ENCODE measurements at places on chromosomes 7 and 10.

- no peak for DNase-seq
These were observed 49.6 kb downstream of the LAMB1 start for GRCh38 chr7:107953265-107953923.

DNA sequence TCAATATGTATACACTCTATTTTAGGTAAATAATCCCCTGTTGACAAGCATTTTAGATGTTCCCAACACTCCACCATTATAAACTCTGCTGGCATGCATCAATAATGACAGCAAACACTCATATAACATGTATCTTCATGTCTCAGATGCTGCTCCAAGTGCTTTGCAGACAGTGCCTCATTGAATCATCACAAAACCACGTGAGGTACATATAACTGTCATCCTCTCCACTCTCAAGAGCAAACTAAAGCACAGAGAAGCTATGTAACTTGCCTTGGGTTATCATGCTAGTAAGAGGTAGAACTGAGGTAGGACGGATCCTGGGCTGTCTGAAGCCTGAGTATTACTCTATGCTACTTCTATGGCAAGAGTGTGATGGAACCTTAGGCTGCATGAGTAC lies 72.5 kb upstream of the GSDME start:
- no peak for DNase-seq

GRCh38 chr10:70475661-70476060 lies 2.9 kb upstream of the PALD1 start:
- no peak for DNase-seq

DNA sequence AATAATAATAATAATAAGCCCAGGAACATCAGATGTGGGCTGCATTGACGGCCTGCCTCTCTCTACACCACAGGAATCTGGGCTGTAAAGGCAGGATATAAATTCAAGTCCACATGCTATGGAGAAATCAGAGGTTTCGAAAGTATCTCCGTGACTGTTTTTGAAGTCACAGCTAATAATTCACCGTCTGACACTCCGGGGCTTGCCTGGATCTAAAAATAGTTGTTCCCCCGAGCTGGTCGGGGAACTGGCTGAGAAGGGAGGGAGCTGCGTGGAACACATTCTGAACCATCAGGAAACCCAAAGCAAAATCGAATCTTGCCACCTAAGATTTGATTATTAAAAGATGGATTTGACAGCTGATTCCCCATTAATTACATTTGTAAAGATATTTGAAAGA lies 35.4 kb downstream of the KLF6 start:
- DNase-seq, result peak; percentile 5

GRCh38 chr7:105831302-105831620 lies 45.1 kb downstream of the ATXN7L1 start:
- no peak for DNase-seq

DNA sequence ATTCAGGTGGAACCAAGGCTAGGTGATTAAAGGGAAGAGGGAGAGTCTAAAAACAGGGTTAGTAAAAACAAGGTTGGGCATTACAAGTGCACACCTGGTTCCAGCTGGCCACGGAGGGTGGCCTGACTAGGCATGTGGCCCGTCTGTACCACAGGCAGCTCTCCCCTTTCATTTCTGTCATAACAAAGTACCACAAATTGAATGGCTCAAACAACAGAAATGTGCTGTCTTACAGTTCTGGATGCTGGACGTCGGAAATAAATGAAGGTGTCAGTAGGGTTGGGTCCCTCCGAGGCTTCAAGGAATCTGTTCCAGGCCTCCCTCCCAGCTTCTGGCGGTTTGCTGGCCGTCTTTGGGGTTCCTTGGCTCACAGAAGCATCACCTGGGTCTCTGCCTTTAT lies 13.4 kb upstream of the WDR86 start:
- DNase-seq, result no peak

DNA sequence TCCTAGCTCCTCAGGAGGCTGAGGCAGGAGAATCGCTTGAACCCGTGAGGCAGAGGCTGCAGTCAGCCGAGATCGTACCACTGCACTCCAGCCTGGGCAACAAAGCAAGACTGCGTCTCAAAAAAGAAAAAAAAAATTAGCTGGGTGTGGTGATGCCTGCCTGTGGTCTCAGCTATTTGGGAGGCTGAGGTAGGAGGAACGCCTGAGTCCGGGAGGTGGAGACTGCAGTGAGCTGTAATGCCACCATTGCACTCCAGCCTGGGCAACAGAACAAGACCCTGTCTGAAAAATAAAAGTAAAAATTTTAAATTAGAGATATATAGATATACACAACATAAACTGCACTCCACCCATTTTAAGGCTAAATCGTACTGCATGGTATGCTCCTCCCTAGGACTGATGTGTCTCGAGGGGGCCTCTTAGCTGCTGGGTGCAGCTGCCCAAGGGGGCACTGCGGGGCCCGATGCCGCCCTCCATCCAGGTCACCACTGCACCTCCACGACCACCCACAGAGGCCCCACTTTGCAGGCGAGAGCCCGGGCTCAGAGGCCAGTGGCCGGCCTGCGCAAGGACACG lies 40.9 kb upstream of the FOXK1 start:
- no peak for DNase-seq

DNA sequence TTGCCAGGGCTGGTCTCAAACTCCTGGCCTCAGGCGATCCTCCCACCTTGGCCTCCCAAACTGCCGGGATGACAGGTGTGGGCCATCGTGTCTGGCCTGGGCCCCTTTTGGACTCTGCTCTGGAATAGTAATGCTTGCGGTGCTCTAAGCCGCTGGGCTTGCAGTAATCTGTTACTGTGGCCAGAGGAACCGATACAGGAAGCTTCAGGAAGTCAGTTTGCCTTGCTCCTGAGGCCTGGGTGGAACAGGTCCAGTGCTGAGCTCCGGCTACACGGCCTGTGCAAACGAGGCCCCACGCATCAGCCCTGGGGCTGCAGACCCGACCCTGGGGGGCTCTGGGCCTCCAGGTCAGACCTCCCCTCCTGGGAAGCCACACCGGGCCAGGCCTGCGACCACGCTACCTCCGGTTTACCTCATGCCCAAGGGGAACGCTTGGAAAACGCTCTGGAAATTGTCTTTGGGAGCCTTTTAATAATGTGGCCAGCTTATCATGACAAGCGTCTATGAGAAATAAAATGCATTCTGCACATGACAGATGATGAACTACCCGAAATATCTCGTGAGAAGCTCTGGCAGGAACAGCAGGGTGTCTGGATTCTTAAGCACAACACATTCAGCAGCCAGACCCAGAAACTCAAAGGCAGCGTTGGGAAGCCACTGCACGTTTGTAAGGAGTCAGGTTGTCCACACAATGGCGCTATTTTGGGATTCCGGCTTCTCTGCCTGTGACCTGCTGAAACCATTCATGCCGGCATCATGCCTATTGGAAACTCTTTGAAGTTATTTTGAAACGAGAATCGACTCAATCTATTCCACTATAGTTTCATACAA lies 10.1 kb upstream of the ADAP1 start:
- no peak for DNase-seq

DNA sequence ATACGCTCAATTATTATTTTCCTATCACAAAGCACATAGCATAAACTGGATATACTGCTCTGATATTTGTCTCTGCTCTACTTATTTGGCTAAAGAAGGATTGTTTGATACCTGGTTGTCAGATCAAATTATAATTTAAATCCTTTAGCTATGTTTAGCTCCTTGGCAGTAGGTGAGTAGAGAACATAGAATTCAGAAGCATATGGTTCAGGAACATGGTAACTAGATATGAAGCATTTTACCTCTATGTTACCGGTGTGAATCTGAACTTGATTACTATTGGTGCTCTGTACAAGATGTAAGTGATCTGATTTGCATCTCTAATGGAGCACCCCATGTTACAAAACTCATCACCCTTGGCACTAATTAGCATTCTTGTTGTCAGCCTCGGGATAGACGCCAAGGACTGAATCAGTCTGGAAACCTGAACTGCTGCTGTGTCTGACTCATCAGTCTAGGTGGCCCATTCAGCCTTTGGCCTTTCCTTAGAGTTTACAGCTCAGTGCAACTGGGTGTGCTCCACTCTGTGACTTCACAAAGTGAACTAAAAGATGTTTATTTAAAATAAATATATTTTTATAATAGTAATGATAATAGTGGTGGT lies 12.3 kb upstream of the MYPN start:
- DNase-seq, result no peak

- DNase-seq, result no peak
These were observed 62.4 kb downstream of the INHBA start for GRCh38 chr7:41640487-41640886.

- peak; percentile 30 for DNase-seq
These were observed 242.8 kb upstream of the PPP2R2D start for GRCh38 chr10:131657985-131658330.

GRCh38 chr10:44383749-44384600 lies 922 bp downstream of the CXCL12 start:
- DNase-seq, result peak; percentile 41

DNA sequence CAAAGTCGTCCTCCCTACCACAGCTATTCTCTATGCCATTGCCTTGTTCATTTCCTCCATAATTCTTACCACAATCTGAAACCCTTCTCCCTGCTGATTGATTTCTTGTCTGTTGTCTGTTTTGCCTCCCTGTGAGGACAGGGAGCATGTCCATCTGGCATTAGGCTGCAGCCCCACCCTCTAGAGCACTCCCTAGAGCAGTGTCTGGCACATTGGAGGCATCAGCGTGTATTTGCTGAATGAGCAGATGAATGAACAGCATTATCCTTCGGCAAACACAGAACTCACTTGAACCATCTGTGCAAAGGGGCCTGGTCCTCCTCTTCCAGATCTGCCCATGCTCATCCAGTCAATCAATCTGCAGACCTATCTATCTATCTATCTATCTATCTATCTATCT lies 5.1 kb upstream of the DMBT1 start:
- no peak for DNase-seq

- DNase-seq, result no peak
These were observed 51.9 kb downstream of the DENND11 start for GRCh38 chr7:141649865-141650634.

GRCh38 chr7:81887098-81888090 lies 117.5 kb upstream of the HGF start:
- no peak for DNase-seq

DNA sequence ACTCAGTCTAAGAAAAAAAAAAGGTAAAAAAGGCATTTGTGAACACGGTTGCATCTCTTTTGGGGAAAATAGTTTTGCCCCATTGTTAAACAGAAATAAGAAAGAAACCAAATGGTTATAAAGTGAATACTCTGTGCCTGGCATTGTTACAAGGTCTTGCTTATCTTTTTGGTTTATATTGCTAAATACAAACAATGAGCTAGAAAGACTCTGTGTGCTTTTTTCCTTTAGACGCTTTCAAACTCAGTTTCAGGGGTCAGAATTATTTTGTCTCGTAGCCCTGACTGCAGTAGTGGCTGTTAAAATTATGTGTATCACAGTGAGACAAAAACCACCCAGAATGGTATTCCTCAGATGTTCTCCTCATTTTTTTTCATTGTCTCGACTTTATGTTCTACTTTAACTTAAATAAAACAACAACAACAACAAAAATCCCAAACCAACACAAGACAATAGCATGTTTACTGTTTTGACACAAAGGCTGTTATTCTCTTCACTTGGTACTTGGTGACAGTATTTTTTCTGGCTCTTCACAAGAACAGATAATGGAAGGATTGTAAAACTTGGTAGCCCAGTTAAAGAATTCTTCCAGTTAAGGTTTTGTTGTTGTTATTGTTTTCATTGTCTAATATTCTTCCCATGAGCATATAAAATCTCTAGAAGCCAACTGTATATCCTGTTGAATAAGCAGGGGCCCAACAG lies 190.1 kb downstream of the PLXDC2 start:
- DNase-seq, result no peak

GRCh38 chr7:54725255-54725654 lies 33.8 kb downstream of the SEC61G start:
- no peak for DNase-seq

DNA sequence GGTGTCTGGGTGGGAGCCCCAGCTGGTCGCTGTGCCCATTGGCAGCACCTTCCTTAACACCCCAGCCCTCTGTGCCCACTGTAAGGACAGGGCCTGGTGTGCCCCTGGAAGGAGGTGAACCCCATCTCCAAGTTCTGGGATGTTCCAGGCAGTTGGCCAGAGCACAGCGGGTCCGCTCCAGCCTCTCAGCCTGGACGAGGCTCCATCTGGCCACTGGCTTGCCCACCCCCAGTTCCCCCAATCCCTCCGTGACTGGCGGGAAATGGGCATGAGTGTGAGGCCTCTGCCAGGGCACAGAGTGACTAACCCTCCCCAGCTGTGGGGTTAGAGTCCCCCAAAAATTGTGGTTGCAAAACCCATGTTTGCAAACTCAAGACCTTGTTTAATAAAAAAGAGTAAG lies 15.6 kb downstream of the GRIFIN start:
- DNase-seq, result no peak

DNA sequence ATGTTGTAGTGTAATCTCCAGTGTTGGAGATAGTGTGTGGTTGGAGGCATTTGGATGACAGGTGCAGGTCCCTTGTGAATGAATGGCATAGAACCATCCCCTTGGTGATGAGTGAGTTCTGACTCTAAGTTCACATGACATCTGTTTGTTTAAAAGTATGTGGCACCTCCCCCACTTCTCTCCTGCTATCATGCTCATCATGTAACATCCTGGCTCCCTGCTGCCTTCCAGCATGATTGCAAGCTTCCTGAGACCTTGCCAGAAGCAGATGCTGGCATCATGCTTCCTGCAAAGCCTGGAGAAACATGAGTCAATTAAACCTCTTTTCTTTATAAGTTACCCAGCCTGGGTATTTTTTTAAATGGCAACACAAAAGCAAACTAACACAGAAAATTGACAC lies 499.0 kb upstream of the SEMA3D start:
- DNase-seq, result no peak

- DNase-seq, result peak; percentile 75
These were observed 56.3 kb upstream of the MDFIC start for GRCh38 chr7:114865564-114865963.

DNA sequence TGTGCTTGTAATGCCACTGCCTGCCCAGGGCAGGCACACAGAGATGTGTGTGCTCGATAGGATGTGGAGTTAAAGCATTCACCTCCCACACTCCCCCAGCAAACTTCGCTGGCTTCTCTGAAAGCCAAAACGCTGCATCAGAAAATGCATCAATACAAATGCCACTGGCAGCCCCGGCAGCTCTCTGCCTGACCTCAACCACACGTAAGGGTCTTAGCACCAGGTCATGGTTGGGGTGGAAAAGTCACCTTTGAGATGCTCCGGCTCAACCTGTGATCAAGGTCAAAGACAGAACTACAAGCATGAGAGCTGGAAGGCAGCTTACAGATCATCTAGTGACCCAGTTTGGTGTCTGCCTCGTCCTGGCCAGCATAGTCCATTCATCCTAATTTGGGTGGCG lies 114.4 kb upstream of the NANOS1 start:
- no peak for DNase-seq

- no peak for DNase-seq
These were observed 166.0 kb downstream of the SNX13 start for GRCh38 chr7:17774248-17774647.
